ENCODE measurements at places on chromosomes 16 and 17.

DNA sequence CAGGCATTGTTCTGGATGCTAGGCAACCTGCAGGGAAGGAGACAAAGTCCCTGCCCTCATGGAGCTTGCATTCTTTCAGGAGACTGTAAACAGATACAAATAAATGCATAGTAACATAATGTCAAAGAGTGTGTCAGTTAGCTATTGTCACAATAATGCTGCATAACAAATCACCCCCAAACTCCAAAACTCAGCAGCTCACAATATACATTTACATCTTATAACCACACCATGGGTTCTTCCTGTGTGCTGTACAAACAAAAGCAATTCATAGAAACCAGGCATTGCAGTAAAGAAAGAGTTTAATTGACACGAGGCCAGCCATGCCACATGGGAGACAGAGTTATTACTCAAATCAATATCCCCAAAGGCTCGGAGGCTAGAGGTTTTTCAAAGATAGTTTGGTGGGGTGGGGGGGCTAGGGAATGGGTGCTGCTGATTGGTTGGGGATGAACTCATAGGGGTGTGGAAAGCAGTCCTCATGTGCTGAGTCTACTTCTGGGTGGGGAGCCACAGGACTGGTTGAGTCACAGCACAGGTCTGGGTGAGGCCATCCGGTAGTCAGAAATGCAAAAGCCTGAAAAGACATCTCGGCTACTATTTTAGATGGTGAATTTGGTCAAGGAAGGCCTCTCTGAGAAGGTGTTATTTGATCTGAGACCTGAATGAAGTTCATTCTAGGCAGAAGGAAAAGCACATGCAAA, 79.0 kb downstream of the GPRC5B start:
- DNase-seq, result no peak

DNA sequence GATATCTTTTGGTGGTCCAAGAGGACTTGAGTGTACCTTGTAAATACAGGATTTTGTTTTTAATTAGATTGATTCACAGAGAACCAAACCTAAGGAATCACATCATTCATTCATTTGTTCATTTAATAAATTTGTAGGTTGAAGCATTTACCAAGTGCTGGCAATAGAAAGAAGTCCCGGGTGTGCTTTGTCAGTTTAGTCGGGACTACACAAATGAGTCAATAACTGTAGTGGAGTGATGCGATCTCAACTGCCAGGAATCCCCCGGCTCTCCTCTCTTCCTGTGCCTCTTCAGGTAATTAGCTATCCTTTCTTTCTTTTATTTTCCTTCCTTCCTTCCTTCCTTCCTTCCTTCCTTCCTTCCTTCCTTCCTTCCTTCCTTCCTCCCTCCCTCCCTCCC, 1.4 kb upstream of the WWOX start:
- DNase-seq, result peak; percentile 85

DNA sequence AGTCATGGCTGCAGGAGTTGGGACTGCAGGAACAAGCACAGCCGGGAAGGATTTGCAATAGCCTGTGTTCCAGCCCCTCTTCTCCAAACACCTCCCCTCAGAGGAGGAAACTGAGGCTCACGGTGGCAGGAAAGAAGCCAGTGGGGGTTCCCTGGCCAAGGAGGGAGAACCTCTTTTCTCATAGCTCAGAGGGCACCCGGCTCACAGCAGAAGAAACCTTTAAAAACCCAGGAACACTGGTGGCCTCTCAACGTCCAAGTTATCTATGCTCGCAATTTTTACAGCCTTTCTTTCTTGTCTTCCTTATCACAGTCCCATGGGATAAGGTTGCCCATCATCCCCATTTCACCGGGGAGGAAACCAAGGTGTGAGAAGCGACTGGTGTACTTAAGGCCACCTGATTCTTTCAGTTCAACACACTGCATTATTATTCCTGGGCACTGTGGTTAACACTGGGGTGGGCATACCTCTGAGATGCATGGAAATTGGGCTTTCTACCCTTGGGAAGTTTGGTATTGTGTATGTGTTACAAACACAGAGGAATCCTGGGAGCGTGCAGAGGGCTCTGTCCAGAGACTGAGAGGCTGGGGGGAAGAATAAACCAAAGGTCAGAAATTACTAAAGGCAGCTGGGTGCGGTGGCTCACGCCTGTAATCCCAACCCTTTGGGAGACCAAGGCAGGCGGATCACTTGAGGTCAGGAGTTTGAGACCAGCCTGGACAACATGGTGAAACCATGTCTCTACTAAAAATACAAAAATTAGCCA, 791 bp upstream of the ZNF629 start:
- DNase-seq, result no peak

DNA sequence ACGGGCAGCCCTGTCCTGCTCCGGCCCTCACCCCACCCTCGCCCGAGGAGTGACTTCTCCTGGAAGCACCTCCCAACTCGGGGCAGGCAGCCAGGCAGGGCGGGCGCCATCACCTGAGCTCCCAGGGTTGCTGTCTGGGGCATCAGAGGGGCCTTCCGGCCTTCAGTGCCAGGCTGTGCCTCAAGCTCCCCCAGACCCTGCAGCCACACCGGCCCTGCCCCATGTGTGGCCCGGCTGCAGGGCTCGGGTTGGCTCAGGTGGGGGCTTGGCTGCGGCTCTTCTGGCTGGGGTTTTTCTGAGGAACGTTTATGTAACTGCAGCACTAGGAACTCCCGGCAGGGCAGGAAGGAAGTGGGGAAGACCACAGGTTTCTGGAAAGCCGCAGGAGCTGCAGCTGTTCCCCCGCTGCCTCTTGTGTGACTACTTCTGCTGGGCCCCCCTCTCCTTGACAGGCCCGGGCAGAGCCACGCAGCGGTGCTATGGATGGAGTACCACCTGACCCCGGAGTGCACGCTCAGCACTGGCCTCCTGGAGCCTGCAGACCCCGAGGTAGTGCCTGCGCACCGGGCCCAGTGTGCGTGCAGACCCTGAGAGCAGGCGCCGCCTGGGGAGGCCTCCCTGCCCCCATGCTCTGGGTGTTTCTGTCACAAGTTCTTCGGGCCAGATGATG, 45.6 kb downstream of the PRMT7 start:
- DNase-seq, result peak; percentile 88

- peak; percentile 79 for DNase-seq
Observed at GRCh38 chr16:29806641-29807425, 504 bp downstream of the MAZ start.

GRCh38 chr16:81167851-81168250, 70.6 kb upstream of the BCO1 start:
- DNase-seq, result no peak

DNA sequence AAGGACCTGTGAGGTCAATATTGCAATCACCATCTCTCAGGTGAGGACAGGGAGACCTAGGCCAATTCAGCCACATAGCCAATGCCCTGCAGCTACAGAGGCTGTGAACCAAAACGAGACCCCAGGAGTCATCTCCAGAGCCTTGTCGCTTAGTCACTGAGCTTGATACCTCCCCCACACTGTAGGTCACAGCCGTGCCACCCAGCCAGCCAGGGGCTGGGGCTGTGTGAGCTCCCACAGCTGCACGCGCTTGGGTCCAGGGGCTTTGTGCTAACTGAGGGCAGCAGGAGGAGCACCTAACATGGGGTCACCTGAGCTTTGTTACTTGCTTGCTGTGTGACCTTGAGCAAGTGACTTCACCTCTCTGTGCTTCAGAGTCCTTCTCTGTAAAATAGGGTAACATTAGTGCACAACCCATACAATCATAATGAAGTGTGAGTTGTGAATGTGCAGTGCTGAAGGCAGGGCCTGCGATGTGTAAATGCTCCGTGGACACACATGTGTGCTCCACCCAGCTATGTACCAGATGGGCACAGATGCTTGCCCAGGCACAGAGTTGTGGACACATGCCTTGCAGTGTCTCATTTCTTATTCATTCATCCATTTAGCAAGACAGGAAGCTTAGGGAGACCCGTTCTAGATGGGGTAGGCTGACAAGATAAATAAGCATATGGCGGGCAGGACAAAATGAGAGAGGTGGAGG, 25.9 kb downstream of the SBK1 start:
- DNase-seq, result no peak

- no peak for DNase-seq
Observed at GRCh38 chr16:65689726-65690125, 567.9 kb upstream of the CDH11 start.

DNA sequence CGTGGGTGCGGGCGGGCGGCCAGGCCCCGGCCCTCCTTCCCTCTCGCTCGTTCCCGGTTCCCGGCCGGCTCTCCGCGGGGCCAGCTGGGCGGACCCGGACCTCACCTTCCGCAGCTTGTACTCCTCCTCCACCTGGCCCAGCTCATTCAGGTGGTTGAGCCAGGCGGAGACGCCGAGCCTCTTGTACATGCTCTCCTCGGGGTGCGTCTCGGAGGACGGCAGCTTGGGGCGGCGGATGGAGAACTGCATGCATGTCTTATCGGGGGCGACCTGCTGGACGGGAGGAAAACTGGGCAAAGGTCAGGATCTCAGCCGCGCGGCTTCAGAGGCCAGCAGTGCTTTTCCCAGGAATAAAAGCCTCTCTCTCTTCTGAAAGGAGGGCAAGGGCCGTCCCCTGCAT, 85.4 kb downstream of the TBC1D16 start:
- no peak for DNase-seq

- peak; percentile 78 for DNase-seq
Observed at GRCh38 chr17:67386965-67387551, 10.0 kb downstream of the PITPNC1 start.

GRCh38 chr16:57519796-57520360, 16.5 kb downstream of the CCDC102A start:
- peak; percentile 83 for DNase-seq

- no peak for DNase-seq
Observed at GRCh38 chr16:31064882-31065461, 9.1 kb downstream of the ZNF668 start.

- no peak for DNase-seq
Observed at GRCh38 chr17:50132104-50132794, 2.3 kb upstream of the SAMD14 start.

DNA sequence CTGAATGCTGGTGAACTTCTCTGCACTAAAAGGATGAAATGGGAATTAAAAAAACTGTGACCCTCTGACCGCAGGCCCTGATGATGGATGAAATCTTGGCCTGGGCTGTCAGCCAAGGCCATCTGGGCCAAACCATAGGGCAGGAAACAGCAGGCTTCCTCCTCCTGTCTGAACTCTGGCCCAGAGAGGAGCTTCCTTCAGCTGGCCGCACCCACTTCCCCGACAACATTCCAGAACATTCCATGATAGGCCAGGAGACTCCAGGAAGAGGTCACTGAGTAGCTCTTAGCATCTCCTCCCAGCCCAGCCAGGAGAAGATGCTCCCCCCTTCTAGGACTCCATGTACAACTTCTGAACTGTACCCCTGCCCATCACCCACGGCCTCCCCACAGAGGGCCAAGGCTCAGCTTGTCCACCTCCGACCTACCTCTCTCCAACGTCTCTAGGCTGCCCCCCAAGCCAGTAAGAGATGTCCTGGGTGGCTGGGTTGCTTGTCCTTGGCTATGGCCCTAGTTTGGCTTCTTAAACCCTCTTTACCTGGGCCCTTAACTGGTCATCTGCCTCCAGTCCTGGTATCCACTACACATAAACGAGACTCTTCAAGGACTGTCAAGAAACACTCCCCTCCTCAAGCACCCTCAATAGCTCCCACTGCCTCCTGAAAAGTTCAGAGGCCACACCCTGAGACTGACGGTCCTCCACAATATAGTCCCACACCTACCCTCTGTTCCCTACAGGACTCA, 1.7 kb downstream of the RPH3AL start:
- no peak for DNase-seq

DNA sequence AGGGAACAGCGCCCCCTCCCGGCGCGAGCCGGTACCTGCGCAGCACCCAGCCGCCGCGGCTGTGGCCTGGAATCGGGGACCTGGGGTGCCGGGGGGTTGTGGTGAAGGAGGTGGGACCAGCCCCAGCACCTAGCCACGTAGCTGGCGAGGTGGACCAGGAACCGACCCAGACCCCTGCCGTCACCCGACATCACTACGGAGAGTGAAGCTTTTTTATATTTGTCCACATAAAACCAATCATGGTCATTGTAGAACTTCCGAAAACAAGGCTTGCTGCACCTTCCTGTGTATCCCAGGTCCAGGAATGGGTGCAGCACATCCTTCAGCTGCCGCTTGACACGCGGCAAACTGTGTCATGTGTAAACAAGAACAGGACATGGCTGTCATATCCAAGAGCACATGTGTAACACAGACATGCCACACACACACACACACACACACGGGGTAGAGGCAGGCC, 1.3 kb downstream of the HBQ1 start:
- DNase-seq, result no peak

DNA sequence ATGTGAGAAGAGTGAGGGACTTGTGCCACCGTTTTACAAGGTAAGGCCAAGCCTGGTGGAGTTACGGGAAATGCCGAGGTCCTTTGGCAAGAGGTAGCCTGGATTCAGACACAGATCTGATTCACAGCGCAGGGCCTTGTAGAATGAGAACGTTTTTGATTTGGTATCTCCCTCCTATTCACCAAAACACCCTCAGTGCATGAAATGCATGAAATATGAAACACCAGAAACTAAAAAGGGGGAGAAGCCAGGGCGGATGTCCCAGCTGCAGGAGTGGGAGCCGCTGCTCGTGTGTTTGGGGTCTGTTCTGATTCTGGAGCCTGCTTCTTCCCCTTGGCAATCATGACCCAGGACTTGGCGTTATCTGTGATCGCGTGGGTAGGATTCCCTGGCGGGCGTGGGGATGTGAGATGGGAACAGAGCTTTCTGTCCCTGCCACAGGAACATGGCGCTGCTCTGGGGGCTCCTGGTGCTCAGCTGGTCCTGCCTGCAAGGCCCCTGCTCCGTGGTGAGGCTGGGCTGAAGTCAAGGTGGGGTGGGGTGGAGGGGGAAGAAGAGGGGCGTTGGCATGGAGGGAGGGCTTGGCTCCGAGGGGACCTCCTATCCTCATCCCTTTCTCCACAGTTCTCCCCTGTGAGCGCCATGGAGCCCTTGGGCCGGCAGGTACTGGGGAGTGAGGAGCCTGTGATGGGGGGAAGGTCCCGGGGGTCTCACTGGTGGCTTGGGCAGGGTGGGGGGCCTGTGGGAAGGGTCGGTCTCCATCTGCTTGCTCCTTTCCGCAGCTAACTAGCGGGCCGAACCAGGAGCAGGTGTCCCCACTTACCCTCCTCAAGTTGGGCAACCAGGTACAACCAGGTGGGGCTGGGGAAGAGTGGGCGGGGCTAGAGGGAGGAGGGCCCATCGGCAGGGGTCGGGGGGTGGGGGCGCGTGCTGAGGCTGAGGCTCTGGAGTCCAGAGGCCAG, 2.2 kb downstream of the SERPINF2 start:
- no peak for DNase-seq

DNA sequence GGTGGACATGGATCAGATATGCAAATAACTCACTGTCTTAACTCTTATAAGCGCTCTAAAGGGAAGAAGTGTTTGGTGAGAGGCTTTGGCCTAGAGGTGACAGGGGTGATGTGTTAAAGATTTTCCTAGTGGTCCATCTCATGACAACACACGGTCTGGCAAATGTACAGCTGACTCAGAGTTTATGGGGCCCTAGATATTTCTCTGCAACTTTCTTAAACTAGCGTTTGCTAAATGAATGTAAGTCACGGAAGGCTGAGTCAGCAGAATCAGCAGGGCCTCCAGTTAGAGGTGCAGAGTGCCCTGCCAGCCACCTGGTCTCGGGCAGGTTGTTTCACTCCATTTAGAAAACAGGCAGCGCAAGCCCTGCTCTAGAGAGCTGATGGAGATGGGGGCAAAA, 40.1 kb downstream of the CLEC16A start:
- peak; percentile 69 for DNase-seq

- no peak for DNase-seq
Observed at GRCh38 chr17:41734949-41735313, 488 bp upstream of the HAP1 start.

GRCh38 chr17:46053911-46054534, 55.0 kb downstream of the STH start:
- no peak for DNase-seq

GRCh38 chr16:77960766-77961165, 61.6 kb upstream of the CLEC3A start:
- no peak for DNase-seq
